Globus pallidus (tissue), 1 donor: ENCODE measurements at places on chromosomes 1 and 21.

- peak; percentile 16 for DNase-seq
These were observed 104.5 kb upstream of the FMN2 start for GRCh38 chr1:239987103-239987745.

- no peak for DNase-seq
These were observed 554.2 kb downstream of the NUF2 start for GRCh38 chr1:163875927-163876320.

GRCh38 chr1:27005648-27006496 is 6.8 kb downstream of the TENT5B start:
- no peak for DNase-seq

DNA sequence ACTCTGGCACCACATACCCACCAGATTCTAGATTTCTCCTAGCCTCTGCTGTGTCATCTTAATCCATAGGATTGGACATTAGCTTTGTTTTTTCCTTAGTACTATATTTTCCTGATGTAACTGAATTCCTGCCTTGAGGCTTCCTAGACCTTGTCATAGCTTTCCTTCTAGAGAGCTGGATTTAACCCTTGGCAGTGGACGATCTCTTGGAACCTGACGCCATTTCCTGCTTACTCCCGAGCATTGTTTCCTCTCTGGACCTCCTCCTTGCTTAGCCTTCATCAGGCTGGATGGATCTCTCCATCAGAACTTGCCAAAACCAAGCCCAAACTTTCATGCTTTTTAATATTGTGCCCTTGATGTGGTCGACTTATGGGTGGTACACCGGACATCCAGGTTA is 1.5 kb downstream of the APOBEC4 start:
- DNase-seq = no peak

GRCh38 chr1:28887419-28887834 is 26.9 kb upstream of the EPB41 start:
- DNase-seq = no peak

GRCh38 chr1:184354719-184355118 is 32.1 kb upstream of the C1orf21 start:
- no peak for DNase-seq

DNA sequence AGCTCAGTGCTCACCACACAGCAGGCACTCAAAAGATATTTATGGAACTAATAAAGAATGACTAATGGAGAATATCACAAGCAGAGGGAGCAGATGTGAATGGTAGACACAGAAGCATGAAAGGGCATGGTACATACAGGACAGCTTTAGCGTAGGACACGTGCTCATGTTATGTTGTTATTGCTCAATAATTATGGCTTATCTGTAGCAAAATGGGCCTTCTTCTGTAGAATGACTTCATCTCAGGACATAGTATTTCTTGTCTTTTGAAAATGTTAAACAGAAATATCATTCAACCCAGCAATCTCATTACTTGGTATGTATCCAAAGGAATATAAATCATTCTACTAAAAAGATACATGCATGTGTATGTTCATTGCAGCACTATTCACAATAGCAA is 58.9 kb upstream of the EXO1 start:
- no peak for DNase-seq

DNA sequence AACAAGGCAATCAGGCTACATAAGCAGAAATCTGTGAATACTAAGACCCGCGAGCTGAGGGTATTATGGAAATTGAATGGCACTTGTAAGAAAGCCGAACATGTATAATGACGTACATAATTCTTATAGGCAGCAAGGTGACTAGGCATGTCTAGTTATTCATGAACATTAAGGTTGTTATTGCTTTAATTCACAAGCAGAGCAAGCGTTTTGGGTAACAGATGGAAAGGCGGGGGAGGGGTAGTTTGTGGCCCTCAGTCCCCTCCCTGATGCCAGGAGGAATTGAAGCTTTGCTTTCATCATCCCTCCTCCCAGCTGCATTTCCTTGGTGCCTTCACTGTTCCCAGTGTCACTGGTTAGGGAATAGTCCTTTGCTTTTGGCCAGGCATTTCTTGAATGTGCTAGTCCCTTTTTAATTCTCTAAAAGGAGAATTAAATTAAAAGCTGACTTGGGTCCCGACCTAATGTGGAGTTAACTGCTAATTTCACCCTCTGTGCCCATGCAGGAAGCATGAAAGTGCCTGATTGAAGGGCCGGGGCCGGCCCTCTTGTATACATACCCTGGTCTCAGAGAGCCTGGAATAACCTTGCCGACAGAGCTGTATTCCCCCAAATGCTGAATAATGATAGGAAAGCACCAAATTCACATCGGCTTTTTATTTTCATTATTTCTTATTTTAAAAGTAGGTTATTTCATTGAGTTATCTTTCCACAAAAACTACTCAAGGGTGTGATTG is 42.5 kb downstream of the RYR2 start:
- DNase-seq = no peak
